GM23338 (cell line): ENCODE measurements at places on chromosomes 2 and 18. TPM values are rescaled to one million over a fixed set of nuclear protein-coding genes. Genes with fewer than 3 reads are reported as not detected.

HOXD1 gene
- not detected in 2 replicates for polyA plus RNA-seq

AQP12B gene
- polyA plus RNA-seq: not detected in 2 replicates

KANSL3 gene
- 7.2 and 8.9 TPM in 2 replicates for polyA plus RNA-seq

CAPN14 gene
- polyA plus RNA-seq: 0.15 TPM in 1 of 2 replicates, not detected in the other

CHAC2 gene
- 25.8 and 27.1 TPM in 2 replicates for polyA plus RNA-seq
